Stimulated activated CD4-positive, alpha-beta T cell treated with anti-CD3 and anti-CD28 coated beads, Interleukin-4, amount 100 ng/mL, for 48 hours (primary cell): ENCODE measurements at places on chromosomes 4 and X.

DNA sequence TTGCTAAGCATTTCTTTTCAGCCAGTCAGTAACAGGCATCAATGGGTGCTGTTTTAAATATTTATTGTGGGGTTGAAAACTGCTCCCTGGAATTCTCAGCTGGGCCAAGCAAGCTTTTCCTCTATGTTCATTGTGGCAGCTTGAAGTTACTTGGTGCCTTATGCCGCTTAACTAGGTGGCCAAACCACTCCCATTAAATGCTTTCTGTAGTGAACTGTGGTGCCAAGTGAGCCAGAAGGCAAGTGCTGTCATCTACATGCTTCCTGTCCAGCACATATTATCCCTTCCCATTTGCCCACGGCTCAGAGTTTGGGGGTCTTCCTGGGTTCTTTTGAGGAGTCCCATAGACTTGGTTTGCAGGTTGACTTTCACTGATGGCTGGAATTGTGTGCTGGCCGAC is 64.8 kb downstream of the TAB3 start:
- no peak for DNase-seq

- no peak for DNase-seq
These were observed 111.3 kb upstream of the ATP8A1 start for GRCh38 chr4:42768125-42768748.

DNA sequence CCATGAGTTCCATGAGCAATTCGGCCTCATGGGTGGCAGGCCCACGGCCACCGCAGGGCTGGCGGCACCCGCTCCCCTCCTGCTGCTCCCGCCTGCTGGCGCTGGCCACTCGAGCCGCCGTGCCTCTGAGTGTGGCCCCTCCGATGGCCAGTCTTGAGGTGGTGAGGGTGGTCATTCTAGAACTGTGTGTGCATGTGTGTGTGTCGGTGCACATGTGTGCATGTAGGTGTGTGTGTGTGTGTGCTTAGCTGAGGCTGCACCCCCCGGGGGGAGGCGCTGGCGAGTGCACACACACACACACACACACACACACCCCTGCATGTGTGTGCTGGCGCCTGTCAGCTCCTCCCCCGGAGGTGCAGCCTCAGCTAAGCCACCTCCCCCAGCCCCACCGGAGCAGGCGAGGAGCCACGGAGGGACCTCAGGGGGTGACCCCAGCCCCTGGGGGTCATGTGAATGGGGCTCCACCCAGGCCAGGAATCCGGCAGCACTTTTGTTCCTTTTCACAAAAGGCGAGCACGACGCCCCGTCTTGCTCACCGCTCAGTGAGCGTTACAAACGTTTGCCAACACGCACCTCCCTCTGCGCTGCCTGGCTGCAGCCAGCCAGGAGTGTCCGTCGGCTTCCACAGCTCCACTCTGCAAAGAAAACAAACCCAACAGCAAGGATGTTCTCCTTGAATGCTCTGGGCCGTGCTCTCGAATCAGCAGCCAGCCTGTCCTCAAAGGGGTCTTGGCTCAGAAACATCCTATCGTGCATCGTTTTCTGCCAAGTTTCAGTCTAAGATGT is 29.9 kb downstream of the FGFRL1 start:
- DNase-seq = no peak

- no peak for DNase-seq
These were observed 26.7 kb upstream of the STS start for GRCh38 chrX:7120878-7121219.

DNA sequence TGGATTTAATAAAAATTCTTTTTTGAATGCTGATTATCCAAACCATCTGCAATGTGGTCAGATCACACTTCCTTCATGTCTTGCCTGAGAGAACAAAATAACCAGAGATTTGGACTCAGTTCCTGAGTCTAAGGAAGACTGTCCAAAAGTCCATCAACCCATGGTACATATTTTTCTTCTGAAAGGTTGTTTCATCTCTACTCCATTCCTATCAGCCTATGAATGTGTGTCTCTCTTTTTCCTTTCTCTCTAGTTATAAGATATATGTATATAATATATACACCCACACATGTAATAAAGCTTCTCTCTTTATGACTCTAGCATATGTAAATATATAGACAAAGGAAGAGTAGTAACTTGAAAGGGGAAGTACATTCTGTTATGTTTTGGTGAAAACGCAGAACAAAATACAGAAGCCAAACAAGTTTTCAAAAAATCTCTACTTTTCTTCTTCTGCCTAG is 226.9 kb downstream of the ARHGAP24 start:
- no peak for DNase-seq
